ENCODE measurements at places on chromosomes 4 and X.

DNA sequence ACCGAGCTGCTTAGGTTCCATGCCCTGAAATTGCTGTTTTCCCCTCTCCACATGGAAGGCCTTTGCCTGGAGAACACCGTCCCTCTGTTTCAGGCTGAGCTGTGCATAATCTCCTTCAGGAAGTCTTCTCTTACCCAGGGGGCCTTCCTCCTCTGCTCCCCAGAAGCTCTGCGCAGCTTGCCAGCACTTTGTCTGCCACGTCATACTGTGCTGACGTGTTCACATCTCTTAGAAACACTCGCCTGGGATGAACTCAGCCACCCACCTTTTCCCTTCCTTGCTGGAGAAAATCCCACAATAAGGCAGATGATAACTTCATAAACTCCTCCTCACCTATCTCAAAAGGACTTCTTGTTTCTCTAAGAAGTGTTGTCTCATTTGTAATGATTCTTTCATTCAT, 110.7 kb downstream of the ARHGAP10 start:
- DNase-seq: no peak

GRCh38 chrX:49209434-49210251, 9.7 kb upstream of the SYP start:
- no peak for DNase-seq

GRCh38 chr4:10783351-10783750, 98.8 kb upstream of the CLNK start:
- no peak for DNase-seq

DNA sequence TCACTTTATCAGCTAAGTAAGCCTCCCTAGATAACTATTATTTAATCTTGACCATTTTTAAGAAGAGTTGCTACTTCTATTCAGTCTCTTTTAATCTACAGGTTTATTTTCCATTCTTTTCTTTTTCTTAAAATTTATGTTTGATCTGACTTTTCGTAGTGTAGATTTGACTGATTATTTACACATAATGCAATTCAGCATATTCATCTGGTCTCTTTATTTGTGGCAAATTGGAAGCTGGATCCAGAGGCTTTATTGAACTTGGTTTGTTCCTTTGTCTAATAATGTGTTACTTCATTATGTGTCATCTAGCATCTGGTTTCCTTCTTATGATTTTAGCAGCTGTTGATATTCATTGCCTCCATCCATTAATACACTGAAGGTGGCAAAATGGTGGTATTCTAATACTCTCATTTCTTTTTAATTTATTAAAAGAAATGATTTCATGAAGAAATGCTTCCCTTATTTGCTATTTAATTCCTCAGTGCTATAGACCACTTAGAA, 113.0 kb downstream of the FBXW7 start:
- DNase-seq: no peak

DNA sequence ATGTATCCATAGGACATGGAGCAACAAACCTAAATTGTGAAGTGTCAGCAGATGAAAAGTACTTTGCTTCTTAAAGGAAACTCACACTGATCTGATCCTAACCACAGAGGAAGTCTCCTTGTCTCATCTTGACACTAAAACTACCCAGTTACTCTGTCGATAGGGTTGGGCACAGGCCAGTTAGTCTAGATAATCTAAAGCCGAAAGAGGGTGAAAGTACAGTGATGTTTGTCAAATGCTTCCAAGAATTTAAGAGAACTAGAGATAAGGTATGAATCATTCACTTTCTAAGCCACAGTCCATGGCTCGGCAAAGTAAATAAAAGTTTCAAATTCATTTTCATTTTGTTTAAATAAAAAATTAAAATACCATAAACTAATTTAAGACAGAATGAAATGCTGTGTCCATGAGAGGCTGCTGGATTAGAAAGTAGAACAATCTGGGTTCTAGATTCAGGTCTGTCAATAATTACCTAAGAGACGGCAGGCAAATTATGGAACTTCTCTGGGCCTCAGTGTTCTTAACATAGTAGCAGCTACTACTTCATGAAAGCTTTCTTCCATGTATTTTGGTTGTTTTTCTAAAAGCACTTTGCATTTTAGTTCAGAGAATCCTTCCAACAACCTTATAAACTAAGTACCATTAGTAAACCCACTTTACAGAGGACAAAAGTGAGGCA, 176.7 kb downstream of the LDB2 start:
- DNase-seq: no peak

- no peak for DNase-seq
Measured at GRCh38 chr4:7659429-7660175, 224.9 kb upstream of the PSAPL1 start.
